Motor neuron (in vitro differentiated cells): ENCODE measurements at places on chromosomes 13 and 19. TPM values are rescaled to one million over a fixed set of nuclear protein-coding genes. Genes with fewer than 3 reads are reported as not detected.

Gene SBK3
- total RNA-seq: 0.31 and 1.3 TPM in 2 replicates

Gene NDUFS7
- 71.8 and 82.9 TPM in 2 replicates for total RNA-seq

Gene PLK5
- 0.29 and 0.45 TPM in 2 replicates for total RNA-seq

Gene COL5A3
- 0.24 and 0.39 TPM in 2 replicates for total RNA-seq

Gene ATP5F1D
- total RNA-seq: 60.1 and 72.1 TPM in 2 replicates

Gene UFM1
- 62.9 and 75.0 TPM in 2 replicates for total RNA-seq

Gene METTL21C
- not detected in 2 replicates for total RNA-seq

Gene PRR20C
- 1.3 and 1.9 TPM in 2 replicates for total RNA-seq

Gene SSC5D
- 0.64 and 1.6 TPM in 2 replicates for total RNA-seq

DNA sequence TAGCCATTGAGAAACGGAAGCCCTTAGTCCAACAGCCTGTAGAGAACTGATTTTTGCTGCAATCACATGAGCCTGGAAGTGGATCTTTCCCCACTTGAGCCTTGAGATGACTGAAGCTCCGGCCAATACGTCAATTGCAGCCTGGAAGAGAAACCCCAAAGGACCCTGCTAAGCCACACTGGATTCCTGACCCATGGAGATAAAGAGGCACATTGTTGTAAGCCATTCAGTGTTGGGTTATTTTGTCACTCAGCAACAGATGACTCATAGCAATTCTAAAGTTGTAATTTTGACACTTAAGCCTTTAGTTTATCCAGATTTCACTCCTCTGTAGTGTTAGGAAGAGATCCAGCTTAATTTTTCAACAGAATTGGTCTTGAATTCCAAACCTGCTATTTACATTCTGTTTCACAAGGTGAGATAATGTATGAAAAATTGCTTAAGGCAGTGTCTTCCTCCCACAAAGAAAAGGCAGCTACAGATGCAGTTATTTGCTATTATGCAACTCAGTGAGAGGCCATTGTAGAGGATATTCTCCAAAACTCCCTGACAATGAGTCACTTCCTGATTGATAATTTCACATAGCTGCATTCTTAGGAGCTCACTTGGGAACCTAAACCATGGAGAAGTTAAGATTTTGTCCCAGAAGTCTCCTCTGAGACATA is 59.4 kb upstream of the TSHZ3 start:
- ATAC-seq: peak; percentile 98

GRCh38 chr13:39025433-39025839 is 12.5 kb downstream of the PROSER1 start:
- ATAC-seq: no peak

DNA sequence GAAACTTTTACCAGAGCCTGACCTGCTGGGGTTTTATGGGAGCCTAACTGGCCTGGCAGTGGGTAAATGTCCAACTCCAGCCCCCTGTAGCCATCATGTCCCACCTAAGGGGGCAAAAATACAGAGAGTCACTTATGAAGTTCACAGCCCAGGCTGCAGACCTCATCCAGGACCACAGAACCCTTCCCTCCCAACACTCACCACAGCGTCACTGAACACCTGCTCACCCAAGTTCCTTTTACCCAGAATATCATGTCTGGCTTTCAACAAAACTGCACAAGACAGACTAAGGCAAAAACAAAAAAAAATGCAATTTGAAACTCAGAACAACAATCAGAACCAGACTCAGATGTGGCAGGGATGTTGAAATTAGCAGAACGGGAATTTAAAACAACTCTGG is 6.4 kb downstream of the CEACAM3 start:
- no peak for ATAC-seq

- no peak for ATAC-seq
These were observed 2.3 kb upstream of the EPHX3 start for GRCh38 chr19:15234431-15235130.

- no peak for ATAC-seq
These were observed 46.2 kb downstream of the CDK8 start for GRCh38 chr13:26300140-26300539.

- ATAC-seq: no peak
These were observed 143.6 kb upstream of the SLITRK1 start for GRCh38 chr13:84025824-84026223.

- ATAC-seq: peak; percentile 96
These were observed 28.7 kb downstream of the CYP4F2 start for GRCh38 chr19:15869109-15869555.

- ATAC-seq: no peak
These were observed 20.4 kb upstream of the SPRY2 start for GRCh38 chr13:80361298-80361697.

DNA sequence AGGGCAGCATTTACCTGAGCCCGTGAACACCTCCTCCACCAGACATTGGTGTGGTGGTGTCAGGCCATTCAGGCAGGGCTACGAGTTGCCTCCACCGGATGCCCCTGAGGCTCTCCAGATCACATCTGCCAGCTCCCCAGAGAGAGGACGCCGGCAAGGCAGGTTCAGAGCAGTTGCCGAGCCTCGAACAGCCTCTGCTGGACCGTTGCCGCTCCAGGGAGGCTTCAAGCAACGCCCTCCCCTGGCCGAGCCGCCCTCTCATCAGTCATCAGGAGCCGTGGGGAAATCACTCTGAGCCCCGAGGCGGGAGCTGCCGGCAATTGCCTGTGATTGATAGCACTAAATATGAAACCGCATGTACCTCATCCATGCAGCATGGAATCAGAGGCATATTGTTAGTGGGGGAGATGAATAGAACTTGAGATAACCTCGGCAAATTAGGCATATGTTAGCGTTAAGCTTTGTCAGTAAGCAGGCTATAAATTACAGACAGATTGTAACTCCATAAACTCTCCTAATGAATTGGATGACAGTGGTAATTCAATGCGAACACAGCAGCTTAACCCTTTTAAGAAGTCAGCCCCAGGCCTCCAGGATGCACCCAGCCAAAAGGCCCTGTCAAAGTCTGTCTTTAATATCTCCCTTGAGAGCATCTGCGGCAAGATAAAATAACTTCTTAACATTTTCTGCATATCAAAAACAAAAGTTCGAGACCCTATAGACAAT is 29.8 kb upstream of the SPACA7 start:
- ATAC-seq: peak; percentile 72

DNA sequence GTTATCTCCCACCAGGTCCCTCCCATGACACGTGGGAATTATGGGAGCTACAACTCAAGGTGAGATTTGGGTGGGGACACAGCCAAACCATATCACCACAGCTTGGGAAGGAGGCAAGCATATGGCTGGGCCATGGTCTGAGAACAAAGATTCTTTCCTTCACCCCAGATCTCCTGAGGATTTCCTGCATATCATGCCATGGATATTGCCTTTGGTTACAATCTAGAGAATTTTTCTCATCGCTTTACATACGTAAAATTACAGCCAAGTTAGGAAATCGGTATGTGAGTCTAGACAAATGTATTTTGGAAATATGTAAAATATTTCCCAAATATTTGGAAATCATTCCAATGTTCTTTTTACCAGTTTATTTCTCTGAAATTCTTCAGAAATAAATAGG is 398.3 kb downstream of the RFC3 start:
- no peak for ATAC-seq

DNA sequence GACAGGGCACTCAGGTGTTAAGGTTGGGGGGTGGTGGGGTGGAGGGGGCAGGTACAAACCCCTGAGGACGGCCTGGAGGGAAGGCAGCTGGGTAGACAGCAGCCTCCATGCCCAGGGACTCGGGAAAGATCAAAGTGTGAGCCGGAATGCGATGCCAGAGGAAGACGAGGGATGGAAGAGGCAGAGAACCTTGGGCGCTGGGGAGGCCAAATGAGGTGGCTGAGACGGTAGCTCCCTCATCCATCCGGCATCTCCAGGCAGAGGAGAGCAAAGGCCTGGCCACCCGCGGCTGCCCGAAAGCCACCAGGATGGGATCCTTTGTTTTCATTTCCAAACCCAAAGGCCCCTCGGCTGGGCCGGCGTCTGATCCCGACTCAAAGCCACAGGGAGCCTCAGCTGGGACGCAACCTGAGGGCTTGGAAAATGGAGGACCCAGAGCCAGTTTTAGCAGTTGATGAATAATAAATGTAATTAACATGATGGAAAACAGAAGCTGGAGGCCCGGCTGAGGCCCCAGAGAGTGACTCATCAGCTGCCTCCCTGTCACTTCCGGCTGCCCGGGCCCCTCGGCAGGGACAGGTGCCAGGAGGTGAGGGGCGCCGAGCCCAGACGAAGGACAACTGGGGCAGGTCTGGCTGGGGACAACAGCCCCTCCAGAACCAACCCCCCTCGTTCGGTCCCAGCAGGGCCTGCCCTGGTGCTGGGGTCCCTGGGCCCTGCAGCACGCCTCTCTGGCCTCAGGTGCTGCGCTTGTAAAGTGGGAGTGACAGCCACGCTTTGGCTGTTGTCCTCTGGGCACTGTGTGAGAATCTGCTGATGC is 61.6 kb downstream of the CEBPG start:
- ATAC-seq: peak; percentile 71

DNA sequence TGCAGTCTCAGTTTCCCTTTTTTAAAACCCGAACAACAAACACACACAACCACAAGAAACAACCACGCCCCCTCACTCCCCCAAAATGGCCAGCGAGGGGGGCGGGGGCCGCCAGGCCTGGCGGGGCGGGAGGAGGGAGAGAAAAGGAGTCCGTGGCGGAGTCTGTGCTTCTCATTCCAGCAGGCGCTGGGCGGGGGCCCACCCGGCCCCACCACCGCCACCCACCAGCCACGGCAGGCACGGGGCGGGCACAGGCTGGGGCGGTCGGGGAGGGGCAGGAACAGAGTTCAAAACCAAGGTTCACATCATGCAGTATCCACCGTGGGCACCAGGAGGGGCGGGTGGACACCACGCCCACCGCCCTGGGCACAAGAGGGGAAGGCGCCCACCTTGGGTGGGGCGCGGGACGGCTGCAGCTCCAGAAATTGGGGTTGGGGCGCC is 12.9 kb downstream of the DPF1 start:
- ATAC-seq: peak; percentile 24

- ATAC-seq: no peak
These were observed 152.6 kb downstream of the KLF12 start for GRCh38 chr13:73981595-73981994.

GRCh38 chr13:48925001-48925400 is 50.7 kb upstream of the FNDC3A start:
- ATAC-seq: no peak

DNA sequence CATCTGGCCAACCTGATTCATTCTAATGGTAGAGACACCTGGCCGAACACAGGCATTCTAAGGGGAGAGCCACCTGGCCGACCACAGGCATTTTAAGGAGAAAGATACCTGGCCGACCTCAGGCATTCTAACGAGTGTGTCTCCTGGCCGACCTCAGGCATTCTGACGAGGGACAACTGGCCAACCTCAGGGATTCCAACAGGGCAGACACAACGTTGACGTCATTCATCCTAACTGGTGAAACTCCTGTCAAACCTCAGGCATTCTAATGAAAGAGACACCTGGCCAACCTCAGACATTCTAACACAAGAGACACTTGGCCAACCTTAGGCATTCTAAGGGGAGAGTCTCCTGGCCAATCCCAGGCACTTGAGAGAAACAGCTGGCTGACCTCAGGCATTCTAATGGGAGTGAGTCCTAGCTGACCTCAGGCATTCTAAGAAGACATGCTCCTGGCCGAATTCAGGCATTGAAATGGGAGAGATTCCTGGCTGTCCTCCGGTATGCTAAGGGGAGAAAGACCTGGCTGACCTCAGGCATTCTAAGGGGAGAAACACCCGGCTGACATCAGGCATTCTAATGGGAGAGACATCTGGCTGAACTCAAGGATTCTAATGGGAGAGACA is 1352.5 kb downstream of the UQCRFS1 start:
- ATAC-seq: no peak

DNA sequence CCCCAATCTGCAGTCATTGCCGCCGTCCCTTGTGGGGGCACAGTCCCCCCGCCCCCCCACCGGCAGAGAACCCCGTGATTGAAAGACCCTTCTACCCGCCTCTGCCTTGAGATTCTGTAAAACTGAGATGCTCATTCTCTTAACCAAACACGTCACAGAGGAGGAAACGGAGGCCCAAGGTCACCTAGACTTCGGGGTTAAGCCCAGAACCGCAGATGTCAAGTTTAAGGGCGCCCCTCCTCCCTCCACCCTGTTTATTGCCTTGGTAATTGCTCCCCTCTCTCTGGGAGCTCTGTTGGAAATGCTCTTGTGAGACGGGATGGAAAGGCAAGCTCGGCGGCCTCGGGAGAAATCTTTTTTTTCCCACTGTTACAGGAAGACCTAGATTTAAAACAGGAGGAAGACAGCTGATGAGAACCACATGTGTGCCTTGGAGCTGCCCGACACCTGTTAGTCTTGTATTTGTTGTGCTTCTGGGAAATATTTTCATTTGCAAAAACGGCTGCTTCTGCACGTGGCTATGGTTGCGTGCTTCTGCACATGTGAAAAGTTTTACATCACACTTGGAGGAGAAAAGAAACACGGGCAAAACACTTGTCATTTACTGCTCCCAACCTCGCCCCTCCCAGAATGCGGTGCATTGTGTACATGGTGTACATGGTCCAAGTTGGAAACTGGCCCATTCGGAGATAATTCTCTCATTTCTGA is 1.1 kb upstream of the MED26 start:
- peak; percentile 52 for ATAC-seq

- no peak for ATAC-seq
These were observed 799 bp upstream of the C1QTNF9B start for GRCh38 chr13:23898101-23898500.

GRCh38 chr19:1455336-1456120 is 5.6 kb downstream of the APC2 start:
- ATAC-seq: peak; percentile 52

- no peak for ATAC-seq
These were observed 63.7 kb downstream of the SIPA1L3 start for GRCh38 chr19:37970699-37971098.

GRCh38 chr13:26221399-26221720 is 754 bp downstream of the RNF6 start:
- ATAC-seq: peak; percentile 44

DNA sequence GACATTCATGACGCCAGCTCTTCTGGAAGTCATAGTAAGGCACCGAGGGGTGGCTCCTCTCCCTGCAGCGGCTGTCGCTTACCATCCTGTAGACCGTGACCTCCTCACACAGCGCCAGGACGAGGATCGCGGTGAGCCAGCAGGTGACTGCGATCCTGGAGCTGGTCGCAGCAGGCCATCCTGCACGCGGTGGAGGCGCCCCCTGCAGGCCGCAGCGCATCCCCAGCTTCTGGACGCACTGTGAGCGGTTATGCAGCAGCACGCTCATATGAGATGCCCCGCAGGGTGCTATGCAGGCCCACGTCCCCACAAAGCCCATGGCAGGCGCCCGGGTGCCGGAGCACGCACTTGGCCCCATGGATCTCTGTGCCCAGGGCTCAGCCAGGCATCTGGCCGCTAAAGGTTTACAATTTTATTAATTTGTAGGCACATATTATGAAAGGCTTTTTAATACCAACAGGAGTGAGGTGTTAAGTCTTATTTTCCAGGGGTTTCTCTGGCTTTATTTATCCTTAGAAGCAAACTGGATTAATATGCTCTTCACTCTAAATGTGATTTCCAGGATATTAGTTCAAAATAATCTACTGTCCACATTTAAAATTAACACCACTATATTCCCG is 35.6 kb upstream of the PSPC1 start:
- no peak for ATAC-seq

GRCh38 chr13:81116461-81117282 is 775.7 kb upstream of the SPRY2 start:
- no peak for ATAC-seq

DNA sequence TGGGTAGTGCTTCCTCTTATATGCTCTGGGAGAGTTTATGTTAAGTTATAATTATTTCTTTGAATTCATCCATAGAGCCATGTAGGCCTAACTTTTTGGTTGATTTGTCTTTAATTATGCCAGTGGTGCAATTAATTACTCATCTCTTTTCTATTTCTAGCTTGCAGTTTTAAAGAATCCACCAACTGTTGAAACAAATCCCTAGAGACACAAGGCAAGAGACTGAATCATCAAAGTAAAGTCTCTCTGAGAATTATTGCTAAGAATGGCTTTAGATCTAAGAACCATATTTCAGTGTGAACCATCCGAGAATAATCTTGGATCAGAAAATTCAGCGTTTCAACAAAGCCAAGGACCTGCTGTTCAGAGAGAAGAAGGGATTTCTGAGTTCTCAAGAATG is 5.9 kb upstream of the ZNF551 start:
- ATAC-seq: no peak
